ENCODE measurements at places on chromosomes 13 and 19. TPM values are rescaled to one million over a fixed set of nuclear protein-coding genes. Genes with fewer than 3 reads are reported as not detected.

PRSS57 gene
- total RNA-seq: not detected

CALR3 gene
- total RNA-seq: not detected

RFPL4A gene
- not detected for total RNA-seq

ZNF160 gene
- total RNA-seq: 36.2 TPM

IGFL2 gene
- not detected for total RNA-seq

IGFL1 gene
- total RNA-seq: not detected

APC2 gene
- 0.09 TPM for total RNA-seq

ZNF729 gene
- total RNA-seq: not detected

PNMA8B gene
- 0.28 TPM for total RNA-seq

ZFP36 gene
- 0.27 TPM for total RNA-seq

ADM5 gene
- 0.47 TPM for total RNA-seq

CYP4F2 gene
- not detected for total RNA-seq

Data from endothelial cell of coronary artery (primary cell).